ENCODE measurements at places on chromosomes 2 and 18.

DNA sequence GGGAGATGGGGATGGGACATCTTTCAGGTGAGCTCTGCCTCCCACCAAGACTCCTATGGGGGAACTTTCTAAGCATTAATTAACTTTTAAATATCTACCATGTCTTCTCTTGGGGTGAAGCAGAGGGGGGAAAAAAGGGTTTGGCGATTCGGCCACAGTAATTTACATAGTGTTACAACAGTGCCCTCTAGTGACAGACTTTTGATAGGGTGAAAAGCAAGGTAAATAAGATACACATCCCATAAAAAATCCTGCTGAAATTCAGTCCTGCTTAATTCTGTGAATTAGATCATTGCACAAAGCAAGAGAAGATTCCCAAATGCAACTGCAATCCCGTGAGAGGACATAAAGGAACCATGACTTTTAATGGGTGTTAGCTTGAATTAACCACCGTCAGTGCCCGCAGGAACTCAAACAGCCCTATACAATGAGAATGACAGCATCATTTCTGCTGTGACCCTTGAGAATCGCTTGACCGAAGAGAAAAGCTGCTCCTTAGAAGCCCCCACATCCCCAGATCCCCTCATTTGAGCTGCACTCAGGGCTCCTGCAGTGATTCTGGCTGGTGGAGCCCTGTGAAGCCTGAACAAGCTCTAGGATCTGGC is 32.8 kb downstream of the FAM124B start:
- DNase-seq = no peak

GRCh38 chr2:113309655-113310387 is 31.1 kb upstream of the PAX8 start:
- DNase-seq = no peak

DNA sequence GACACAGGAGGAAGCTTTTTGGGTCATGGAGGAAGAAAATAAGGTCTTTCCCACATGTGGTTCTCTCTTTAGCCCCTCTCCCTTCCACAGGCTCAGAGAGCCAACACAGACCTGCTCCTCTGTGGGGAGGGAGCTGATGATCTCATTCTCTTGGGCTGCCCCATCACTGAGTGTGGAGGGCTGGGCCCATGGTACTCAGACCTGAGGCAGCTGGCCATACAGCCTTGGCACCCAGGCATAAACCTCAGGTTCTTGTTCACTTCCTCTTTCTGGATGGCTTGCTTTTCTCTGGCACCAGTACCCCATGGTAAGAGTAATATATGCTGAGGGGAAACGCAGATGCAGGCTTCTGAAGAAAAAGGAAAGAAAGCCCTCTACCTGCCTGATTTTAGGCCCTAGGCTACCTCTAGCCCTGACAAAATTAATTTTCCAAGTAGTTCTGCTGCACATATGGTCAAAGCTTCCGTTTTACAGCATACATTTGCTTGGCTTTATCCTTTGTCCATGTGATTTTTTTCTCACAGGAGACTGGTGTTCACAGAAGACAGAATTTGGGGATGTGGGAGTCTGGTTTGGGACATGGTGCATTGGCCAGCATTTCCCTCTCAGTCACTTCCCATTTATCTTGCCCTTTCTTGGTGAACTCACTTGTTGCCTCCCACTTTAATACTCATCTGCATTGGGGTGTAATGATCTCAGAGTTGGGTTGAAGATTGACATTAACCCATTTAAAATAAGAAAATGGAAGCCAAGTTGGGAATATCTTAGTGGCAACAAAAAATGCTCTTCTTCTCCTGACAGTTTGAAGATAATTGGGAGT is 11.1 kb downstream of the DHRS9 start:
- no peak for DNase-seq

- DNase-seq = no peak
Observed at GRCh38 chr2:147232225-147232669, 612.6 kb upstream of the ACVR2A start.

GRCh38 chr2:190980630-190981209 is 33.3 kb downstream of the STAT1 start:
- DNase-seq = no peak

DNA sequence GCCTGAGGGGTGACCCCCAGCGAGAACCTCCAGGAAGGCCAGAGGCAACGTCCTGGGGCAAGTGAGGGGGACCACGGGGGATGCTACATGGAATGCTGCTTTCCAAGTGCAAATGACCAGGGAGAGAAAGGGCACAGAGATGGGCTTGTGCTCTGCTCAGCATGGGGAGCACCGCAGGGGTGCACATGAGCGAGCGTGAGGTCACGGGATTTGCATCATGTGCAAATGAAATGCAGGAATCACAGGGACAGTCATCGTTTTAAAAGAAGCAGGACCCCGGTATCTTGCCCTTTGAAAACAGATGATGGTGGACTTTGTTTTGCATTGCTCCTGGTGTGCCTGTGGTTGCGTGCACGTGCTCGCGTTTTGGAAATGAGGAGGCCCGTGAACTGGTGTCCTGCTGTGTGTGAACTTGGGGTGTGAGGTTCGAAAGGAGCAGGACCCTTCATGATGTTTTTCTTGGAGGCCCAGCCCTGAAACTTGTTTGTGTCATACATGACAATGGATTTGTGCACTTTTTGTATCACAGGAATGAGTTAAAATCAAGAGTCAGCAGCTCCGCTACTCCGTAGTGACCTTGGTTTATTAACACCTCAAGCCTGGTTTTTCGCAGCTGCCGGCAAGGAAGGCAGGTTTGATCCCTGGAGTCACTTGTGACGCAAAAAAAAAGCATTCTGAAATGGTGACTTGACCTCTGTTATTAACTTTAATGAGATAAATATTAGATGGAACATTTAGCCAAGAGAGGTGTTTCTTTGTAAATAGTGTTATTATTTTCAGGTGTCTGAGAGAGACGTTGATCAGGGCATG is 234.5 kb downstream of the LDLRAD4 start:
- no peak for DNase-seq

Measured in colonic mucosa (tissue), 4 donors.